ENCODE measurements at places on chromosomes 7 and 10.
A peak's percentile ranks its signal among the peaks of the same experiment; 100 is the strongest.

DNA sequence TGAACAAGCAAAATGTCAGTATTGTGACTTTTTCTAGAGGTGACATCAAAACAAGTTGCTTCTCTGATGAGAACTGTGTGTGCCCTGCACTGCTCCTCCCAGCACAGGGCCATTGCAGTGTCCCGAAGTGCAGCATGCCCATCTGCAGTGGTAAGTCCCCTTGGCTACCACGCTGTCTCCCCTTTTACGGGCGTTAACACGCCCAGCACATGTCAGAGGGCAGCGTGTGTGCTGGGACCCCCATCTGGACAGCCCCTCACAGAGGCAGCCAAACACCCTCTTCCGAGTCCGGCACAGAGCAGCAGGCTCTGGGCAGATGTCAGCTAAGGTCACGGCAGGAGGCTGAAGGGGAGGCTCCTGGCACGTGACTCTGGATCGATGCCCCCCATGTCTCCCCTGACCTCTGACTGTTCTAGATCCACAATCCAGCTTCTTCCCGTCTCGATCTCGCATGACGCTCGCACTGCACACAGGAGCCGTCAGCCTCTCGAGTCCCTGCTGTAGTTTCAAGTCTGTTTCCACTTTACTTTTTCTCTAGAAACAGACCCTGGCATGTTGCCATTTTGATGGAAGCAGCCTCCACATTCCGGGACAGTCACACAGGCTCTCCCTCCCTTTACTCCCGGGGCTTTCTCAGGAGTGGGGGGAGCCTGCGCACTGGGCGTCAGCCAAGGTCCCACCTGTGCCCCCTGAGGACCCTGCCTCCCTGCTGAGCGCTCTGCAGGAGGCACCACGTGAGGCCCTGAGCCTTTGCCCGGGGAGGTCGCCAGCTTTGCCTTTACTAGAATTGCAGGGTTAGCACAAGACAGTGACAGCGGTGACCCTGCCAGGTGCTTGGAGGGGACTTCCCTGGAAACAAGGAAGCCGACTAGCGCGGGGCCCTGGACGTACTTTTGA lies 133.8 kb downstream of the TCERG1L start:
- peak; percentile 31 for DNase-seq

DNA sequence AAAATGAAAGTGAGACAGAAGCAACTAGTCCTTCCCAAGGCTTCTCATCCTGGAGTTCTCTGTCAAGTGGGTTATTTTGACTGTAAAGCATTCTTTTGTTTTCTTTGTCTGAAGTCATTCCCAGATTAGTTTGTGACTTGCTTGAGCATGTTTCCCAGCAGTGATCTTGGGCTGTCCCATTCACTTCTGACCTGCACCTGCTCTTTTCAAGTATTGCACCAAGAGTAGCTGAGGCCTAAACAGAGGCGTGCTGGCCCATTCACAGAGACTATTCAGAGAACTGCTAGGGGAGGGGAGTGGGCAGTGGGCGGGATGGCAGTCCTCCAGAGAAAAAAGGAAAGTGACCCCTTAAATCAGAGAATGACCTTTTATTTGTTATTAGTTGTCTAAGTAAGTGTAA lies 61.3 kb downstream of the CACNA2D1 start:
- no peak for DNase-seq

DNA sequence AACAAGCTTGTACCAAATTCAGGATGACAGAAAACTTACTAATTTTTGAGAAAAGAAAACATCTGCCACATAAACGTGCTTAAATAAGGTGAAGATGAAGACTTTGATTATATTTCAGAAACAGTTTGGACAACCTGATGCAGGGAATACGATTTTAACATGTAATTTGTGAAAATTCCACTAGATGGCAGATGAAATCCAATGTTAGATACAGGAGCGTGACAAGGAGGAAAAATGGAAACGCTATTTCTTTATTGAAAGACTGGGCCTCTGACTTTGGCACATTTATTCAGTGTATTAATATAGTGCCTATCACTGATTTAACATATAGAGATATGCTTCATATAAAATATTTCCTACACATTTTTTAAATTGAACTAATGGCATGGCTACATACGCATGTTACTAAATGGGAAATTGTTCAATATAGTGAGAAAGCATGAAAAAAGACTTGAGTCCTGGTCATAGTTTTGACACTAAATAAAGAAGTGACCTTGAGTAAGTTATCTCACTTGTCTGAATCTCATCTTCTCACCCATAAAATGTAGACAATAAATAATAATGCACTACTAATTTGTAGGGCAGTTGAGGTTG lies 60.7 kb downstream of the CD36 start:
- peak; percentile 70 for DNase-seq

GRCh38 chr10:112177247-112177646 lies 6.3 kb downstream of the GPAM start:
- no peak for DNase-seq

Measured in forelimb muscle (tissue), 1 donor.